Myocyte (in vitro differentiated cells): ENCODE measurements at places on chromosomes 11 and 22. TPM values are rescaled to one million over a fixed set of nuclear protein-coding genes. Genes with fewer than 3 reads are reported as not detected.

C11orf52 gene
- total RNA-seq, result 0.70 and 1.7 TPM in 2 replicates

SLC25A18 gene
- 1.2 TPM in 1 of 2 replicates, not detected in the other for total RNA-seq

RNF26 gene
- 2.6 and 3.8 TPM in 2 replicates for total RNA-seq

DNA sequence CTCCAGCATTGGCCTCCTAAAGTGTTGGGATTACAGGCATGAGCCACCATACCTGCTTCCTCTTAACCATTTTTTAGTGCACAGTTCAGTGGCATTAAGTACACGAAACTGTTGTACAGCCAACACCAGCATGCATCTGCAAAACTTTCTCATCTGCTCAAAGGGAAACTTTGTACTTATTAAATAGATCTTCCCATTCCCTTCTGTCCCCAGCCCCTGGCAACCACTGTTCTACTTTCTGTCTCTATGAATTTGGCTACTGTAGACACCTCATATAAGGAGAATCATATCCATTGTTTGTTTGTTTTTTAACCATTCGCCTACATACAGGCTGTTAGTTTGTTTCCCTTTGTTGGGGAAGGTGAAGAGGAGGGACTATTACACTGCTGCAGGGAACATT is 6.5 kb upstream of the EP300 start:
- no peak for DNase-seq

- DNase-seq, result no peak
Measured at GRCh38 chr11:120681434-120682331, 170.1 kb downstream of the GRIK4 start.

DNA sequence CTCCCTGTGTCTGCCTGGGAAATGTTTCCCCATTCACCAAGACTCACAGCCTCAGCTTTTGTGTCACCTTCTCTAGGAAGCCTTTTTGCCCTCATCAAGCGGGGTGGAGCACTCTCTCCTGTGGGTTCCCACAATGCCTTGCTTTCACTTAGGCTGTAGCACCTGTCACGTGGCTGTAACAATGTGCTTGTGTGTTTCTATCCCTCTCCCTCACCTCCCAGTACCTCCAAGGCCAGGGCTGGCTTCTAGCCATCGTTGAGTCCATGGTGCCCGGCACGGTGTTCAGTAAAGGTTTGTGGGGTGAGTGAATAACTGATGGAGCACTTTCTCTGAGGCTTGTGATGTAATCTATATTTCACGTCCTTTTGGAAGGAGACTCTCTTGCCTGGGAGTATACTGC is 153.2 kb downstream of the TTC17 start:
- DNase-seq, result no peak

GRCh38 chr22:47151490-47151889 is 389.0 kb downstream of the TBC1D22A start:
- DNase-seq, result no peak

- no peak for DNase-seq
Measured at GRCh38 chr22:26316732-26317285, 112.3 kb upstream of the ASPHD2 start.

DNA sequence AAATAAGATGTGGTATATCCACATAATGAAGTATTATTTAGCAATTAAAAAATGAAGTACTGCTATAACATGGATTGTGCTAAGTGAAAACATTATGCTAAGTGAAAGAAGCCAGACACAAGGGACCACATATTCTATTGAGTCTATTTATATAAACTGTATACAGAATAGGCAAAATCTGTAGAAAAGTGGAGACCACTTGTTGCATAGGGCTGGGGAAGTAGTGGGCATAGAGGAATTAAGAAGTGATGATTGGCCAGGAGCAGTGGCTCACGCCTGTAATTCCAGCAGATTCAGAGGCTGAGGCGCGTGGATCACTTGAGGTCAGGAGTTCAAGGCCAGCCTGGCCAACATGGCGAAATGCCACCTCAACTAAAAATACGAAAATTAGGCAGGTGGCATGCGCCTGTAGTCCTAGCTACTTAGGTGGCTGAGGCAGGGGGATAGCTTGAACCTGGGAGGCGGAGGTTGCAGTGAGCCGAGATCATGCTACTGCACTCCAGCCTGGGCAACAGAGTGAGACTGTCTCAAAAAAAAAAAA is 109.6 kb downstream of the RBFOX2 start:
- no peak for DNase-seq
